ENCODE measurements at places on chromosomes 12 and 14. TPM values are rescaled to one million over a fixed set of nuclear protein-coding genes. Genes with fewer than 3 reads are reported as not detected.
A peak's percentile ranks its signal among the peaks of the same experiment; 100 is the strongest.

- no peak overlapping the region for H3K4me3 ChIP-seq
- DNase-seq, result peak; percentile 29
- peaks cover 22% of the 10 kb centered on the region for H3K4me1 ChIP-seq
Observed at GRCh38 chr14:41609704-41610183, 3.1 kb downstream of the LRFN5 start.

- H3K36me3 ChIP-seq, result no peaks in the 10 kb centered on the region
- no peak overlapping the region for H3K4me3 ChIP-seq
- peaks cover 78% of the 10 kb centered on the region for H3K4me1 ChIP-seq
- H3K27me3 ChIP-seq, result no peaks in the 10 kb centered on the region
- H3K27ac ChIP-seq, result no peak overlapping the region
Observed at GRCh38 chr14:93014058-93015023, 91.4 kb downstream of the CHGA start.

DNA sequence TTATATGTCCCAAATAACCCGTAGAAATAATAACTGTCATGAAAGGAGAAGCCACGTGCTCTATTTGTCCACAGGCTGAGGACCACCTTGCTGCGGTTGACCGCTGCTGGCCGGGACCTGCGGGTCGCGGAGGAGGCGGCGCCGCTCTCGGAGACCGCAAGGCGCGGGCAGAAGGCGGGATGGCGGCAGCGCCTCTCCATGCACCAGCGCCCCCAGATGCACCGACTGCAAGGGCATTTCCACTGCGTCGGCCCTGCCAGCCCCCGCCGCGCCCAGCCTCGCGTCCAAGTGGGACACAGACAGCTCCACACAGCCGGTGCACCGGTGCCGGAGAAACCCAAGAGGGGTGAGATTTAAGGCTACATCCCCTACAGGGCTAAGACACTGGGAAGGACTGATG lies 21.0 kb downstream of the RPGRIP1 start:
- no peaks in the 10 kb centered on the region for H3K36me3 ChIP-seq
- peaks cover 8% of the 10 kb centered on the region for H3K27me3 ChIP-seq
- peak; percentile 31 for DNase-seq
- peak overlapping the region; percentile 31 for H3K4me3 ChIP-seq
- H3K4me1 ChIP-seq, result peaks cover 6% of the 10 kb centered on the region
- no peak overlapping the region for H3K27ac ChIP-seq

GRCh38 chr12:91922674-91923073 lies 223.0 kb downstream of the BTG1 start:
- no peak overlapping the region for H3K4me3 ChIP-seq
- H3K36me3 ChIP-seq, result no peaks in the 10 kb centered on the region
- H3K4me1 ChIP-seq, result no peaks in the 10 kb centered on the region
- no peaks in the 10 kb centered on the region for H3K27me3 ChIP-seq
- no peak overlapping the region for H3K27ac ChIP-seq
- DNase-seq, result no peak

GRCh38 chr14:32006263-32007110 lies 70.6 kb upstream of the ARHGAP5 start:
- no peak overlapping the region for H3K27ac ChIP-seq
- no peak overlapping the region for H3K4me3 ChIP-seq
- H3K36me3 ChIP-seq, result no peaks in the 10 kb centered on the region
- no peaks in the 10 kb centered on the region for H3K27me3 ChIP-seq
- no peak for DNase-seq

DNA sequence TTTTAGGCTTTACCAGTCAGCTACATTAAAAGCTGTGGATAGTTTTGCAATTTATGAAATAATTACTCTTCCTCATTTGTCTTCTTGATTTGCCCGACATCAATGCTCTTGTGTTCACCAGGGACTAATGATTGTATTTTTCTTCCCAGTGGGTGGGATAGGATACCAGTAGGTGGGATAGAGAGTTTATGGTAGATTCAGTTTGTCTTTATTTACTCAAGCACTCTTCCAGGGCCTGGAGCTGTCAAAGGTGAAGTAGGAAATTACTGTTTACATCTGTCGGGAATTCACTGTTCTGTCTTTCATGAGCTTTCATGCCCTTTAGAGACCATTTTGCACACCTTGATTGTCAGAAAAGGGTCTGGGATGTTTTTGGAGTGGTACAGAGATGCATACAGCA lies 36.6 kb downstream of the ETV6 start:
- no peak for DNase-seq
- H3K27ac ChIP-seq, result no peak overlapping the region
- no peaks in the 10 kb centered on the region for H3K27me3 ChIP-seq
- no peaks in the 10 kb centered on the region for H3K36me3 ChIP-seq
- H3K4me1 ChIP-seq, result peaks cover 54% of the 10 kb centered on the region

- no peak for DNase-seq
- no peaks in the 10 kb centered on the region for H3K4me1 ChIP-seq
- H3K27ac ChIP-seq, result no peak overlapping the region
- no peaks in the 10 kb centered on the region for H3K27me3 ChIP-seq
Observed at GRCh38 chr14:96623676-96624484, 121.7 kb downstream of the PAPOLA start.

TROAP gene
- total RNA-seq, result 2.2 TPM

FAM181A gene
- total RNA-seq, result not detected

- H3K27me3 ChIP-seq, result no peaks in the 10 kb centered on the region
- no peaks in the 10 kb centered on the region for H3K36me3 ChIP-seq
- H3K27ac ChIP-seq, result no peak overlapping the region
- no peak overlapping the region for H3K4me3 ChIP-seq
Observed at GRCh38 chr14:58717813-58718212, 80.1 kb downstream of the DACT1 start.
